ENCODE measurements at places on chromosomes 7 and 10. TPM values are rescaled to one million over a fixed set of nuclear protein-coding genes. Genes with fewer than 3 reads are reported as not detected.

AFAP1L2 gene
- 0.26 TPM for total RNA-seq

CCDC3 gene
- total RNA-seq = 0.16 TPM

RARRES2 gene
- 2.4 TPM for total RNA-seq

ASB10 gene
- not detected for total RNA-seq

LIPF gene
- total RNA-seq = not detected

A1CF gene
- under 0.01 TPM for total RNA-seq

CRYGN gene
- total RNA-seq = 0.47 TPM

SAMD9 gene
- total RNA-seq = 15.6 TPM

COL17A1 gene
- 0.94 TPM for total RNA-seq

NUTM2D gene
- 1.6 TPM for total RNA-seq

KCP gene
- 0.34 TPM for total RNA-seq

CUZD1 gene
- total RNA-seq = 0.47 TPM
